ENCODE measurements at places on chromosomes 1 and 21.

DNA sequence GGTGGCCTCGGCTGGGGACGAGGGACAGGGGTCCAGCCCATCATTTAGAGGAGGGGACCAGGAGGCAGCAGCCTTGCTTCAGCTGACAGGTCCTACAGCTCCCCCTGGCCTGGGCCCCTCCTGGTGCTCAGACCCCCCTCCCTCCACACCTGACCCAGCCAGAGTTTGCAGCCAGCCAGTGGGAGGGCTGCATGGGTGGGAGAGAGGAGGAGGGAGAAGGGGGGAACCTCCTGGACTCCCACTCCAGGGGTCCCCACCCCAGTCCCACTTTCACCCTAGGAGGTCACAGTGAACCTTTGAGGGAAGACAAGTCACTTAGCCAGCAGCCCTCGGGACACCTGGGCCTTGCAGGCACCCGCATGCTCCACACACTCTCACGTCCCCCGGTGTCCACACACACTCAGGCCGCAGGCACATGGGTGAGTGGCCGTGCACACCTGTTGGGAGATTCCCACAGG, 108.9 kb upstream of the ZBTB40 start:
- H3K27me3 ChIP-seq = peaks cover 21% of the 10 kb centered on the region
- peak; percentile 58 for DNase-seq
- peak overlapping the region; percentile 87 for H3K27ac ChIP-seq
- no peaks in the 10 kb centered on the region for H3K4me1 ChIP-seq
- no peak overlapping the region for H3K4me3 ChIP-seq

DNA sequence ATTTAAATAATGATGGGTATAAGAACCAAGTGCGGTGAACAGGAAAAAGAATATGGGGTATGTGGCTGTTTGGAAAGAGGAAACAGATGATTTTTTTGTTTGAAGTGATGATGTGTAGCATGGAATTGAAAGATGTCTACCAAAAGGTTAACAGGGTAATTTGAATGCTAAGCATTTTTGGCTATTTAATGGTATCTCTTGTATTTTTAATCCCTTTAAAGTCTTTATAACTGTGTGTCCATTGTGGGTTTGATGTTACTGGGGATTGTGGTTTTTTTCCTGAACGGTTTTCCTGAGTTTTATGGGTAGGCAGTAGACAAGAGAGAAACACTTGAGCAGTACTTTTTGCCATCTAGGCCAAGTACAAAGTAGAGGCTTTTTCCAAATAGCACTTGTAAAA, 63.2 kb downstream of the PRDM2 start:
- H3K4me1 ChIP-seq = peaks cover 34% of the 10 kb centered on the region
- H3K4me3 ChIP-seq = no peak overlapping the region
- no peak for DNase-seq

GRCh38 chr1:50853325-50853724, 106.7 kb downstream of the FAF1 start:
- H3K4me3 ChIP-seq = no peak overlapping the region
- H3K27ac ChIP-seq = no peak overlapping the region
- H3K4me1 ChIP-seq = no peaks in the 10 kb centered on the region
- H3K27me3 ChIP-seq = no peaks in the 10 kb centered on the region
- no peak for DNase-seq

DNA sequence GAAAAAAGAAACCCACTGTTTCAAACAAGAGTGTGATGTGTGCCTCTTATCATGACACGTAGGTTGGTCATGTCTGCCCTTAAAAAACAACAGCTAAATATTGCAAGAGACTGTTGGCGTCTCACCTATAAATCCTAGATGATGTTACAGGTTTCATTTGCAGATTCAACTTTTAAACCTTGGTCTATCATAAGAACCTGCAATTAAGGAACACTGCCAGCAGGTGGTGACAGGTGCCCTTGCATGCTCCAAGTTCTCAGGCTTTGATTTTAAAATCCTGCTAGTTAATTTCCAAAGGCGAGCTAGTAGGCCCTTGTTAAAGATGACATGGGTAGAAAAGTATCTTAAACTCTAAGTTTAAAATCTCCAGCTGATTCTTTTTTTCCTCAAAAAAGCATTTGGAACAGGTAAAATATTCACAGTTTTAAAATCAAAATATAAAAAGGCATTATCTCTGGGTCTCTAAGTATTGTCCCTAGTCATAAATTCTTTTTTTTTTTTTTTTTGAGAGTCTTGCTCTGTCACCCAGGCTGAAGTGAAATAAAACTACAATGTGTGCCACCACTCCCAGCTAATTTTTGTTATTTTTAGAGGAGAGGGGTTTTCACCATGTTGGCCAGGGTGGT, 39.1 kb downstream of the CLSTN1 start:
- peak; percentile 68 for DNase-seq
- no peaks in the 10 kb centered on the region for H3K27me3 ChIP-seq
- no peak overlapping the region for H3K4me3 ChIP-seq
- H3K4me1 ChIP-seq = no peaks in the 10 kb centered on the region
- no peaks in the 10 kb centered on the region for H3K36me3 ChIP-seq

DNA sequence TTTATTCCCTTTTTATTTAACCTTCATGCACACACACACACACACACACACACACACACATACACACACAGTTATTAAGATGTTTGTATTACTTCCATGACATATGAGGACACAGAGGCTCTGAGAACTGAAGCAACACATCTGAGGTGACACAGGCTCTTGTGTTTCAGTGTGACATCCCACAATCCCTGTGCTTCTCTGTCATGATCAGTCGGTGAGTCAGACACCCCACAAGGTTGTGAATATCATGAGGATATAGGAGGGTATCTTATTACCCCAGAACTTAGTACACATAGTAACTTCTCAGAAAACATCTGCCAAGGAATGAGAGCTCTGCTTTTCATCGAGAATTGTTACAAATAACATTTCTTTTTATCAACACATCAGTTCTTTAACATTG, 459.3 kb downstream of the PLPP3 start:
- H3K27ac ChIP-seq = no peak overlapping the region
- DNase-seq = no peak
- H3K4me1 ChIP-seq = no peaks in the 10 kb centered on the region
- H3K4me3 ChIP-seq = no peak overlapping the region

DNA sequence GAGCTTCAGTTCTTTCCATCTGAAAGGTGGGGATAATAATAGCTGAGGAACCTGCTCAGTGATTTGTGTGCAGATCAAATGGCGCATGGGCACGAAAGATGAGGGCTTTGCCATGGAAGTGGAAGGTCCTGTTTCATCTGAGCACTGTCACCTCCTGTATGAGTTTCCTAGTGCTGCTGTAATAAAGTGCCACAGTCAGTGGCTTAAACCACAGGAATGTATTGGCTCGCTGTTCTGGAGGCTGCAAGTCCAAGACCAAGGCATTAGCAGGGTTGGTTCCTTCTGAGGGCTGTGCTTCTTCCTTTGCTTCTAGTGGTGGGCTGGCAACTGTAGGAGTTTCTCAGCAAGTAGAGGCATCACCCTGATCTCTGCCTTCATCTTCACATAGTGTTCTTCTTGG, 51.1 kb upstream of the RBM15 start:
- no peaks in the 10 kb centered on the region for H3K27me3 ChIP-seq
- no peaks in the 10 kb centered on the region for H3K4me1 ChIP-seq
- no peak for DNase-seq
- no peak overlapping the region for H3K4me3 ChIP-seq
- H3K36me3 ChIP-seq = no peaks in the 10 kb centered on the region
- no peak overlapping the region for H3K27ac ChIP-seq

DNA sequence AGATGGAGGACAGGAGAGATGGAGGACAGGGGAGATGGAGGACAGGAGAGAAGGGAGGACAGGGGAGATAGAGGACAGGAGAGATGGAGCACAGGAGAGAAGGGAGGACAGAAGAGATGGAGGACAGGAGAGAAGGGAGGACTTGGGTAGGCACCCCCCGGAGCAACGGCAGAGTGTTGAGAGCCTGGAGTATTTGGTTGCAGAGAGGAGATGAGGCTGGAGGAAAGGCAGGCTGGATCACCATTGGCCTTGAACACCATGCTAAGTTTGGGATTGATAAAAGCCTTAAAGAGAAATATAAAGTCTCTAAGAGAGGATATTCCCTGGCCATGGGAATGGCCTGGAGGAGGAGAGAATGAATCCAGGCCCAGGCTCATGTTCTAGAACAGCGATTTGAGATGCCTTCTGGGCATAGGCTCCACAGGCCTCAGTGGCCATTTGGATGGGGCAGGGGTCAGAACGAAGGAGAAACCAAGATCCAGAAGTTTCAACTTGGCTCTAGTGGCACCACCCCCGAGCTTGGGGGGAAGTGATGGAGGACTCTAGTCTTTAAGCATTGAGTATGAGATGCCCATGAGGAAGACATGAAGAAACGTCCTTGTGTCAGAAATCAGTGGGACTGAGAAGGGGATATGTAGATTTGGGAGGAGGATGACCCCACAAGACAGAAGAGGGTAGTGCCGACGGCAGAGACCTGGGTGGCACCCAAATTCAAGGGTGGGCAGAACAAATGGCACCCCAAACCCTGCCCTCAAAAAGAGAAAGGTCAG, 47.9 kb upstream of the EDN2 start:
- H3K4me3 ChIP-seq = no peak overlapping the region
- H3K4me1 ChIP-seq = peaks cover 8% of the 10 kb centered on the region
- H3K27me3 ChIP-seq = no peaks in the 10 kb centered on the region
- no peak overlapping the region for H3K27ac ChIP-seq
- no peaks in the 10 kb centered on the region for H3K36me3 ChIP-seq
- no peak for DNase-seq

GRCh38 chr1:67077593-67077992, 23.6 kb upstream of the SLC35D1 start:
- H3K4me3 ChIP-seq = no peak overlapping the region
- DNase-seq = no peak
- no peaks in the 10 kb centered on the region for H3K27me3 ChIP-seq
- no peak overlapping the region for H3K27ac ChIP-seq
- no peaks in the 10 kb centered on the region for H3K4me1 ChIP-seq

GRCh38 chr1:61680500-61680899, 44.4 kb downstream of the TM2D1 start:
- H3K27ac ChIP-seq = no peak overlapping the region
- H3K4me1 ChIP-seq = no peaks in the 10 kb centered on the region
- no peaks in the 10 kb centered on the region for H3K27me3 ChIP-seq

DNA sequence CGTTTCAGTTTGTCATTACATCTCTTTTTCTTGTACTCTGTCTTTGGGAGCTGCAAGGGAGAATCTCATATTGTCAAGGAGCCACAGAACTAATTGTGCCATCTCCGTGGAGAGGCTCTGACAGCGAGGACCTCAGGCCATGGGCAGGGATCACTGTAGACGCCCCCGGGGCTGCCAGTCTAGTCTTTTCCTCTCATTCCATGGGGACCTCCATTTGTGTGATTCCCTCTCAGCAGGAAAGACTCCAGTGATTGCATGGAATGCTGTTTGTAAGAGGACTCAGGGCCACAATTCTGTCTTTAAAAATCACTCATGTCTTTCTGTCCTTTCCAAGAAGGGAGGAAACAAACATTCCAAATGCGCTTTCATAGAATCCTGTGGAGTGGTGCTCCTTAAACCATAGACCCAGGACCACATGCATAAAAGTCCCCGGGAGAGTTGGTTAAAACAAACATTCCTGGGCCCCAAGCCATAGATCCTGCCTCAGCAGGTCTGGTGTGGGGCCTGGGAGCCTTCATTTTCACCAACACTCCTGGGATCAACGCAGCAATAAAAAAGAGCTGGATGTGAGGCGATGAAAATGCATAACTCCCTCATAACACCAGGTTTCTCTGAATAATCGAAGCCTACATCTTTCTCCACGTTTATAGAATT, 104.5 kb downstream of the ZP4 start:
- no peaks in the 10 kb centered on the region for H3K27me3 ChIP-seq
- no peak overlapping the region for H3K27ac ChIP-seq
- H3K4me1 ChIP-seq = no peaks in the 10 kb centered on the region
- H3K4me3 ChIP-seq = no peak overlapping the region
- no peaks in the 10 kb centered on the region for H3K36me3 ChIP-seq

GRCh38 chr1:1144122-1144842, 28.4 kb upstream of the C1orf159 start:
- no peaks in the 10 kb centered on the region for H3K4me1 ChIP-seq
- no peak overlapping the region for H3K27ac ChIP-seq
- no peak for DNase-seq
- no peaks in the 10 kb centered on the region for H3K27me3 ChIP-seq

GRCh38 chr1:221435504-221435904, 306.4 kb downstream of the DUSP10 start:
- peak; percentile 58 for DNase-seq
- H3K4me1 ChIP-seq = peaks cover 12% of the 10 kb centered on the region
- no peaks in the 10 kb centered on the region for H3K36me3 ChIP-seq

DNA sequence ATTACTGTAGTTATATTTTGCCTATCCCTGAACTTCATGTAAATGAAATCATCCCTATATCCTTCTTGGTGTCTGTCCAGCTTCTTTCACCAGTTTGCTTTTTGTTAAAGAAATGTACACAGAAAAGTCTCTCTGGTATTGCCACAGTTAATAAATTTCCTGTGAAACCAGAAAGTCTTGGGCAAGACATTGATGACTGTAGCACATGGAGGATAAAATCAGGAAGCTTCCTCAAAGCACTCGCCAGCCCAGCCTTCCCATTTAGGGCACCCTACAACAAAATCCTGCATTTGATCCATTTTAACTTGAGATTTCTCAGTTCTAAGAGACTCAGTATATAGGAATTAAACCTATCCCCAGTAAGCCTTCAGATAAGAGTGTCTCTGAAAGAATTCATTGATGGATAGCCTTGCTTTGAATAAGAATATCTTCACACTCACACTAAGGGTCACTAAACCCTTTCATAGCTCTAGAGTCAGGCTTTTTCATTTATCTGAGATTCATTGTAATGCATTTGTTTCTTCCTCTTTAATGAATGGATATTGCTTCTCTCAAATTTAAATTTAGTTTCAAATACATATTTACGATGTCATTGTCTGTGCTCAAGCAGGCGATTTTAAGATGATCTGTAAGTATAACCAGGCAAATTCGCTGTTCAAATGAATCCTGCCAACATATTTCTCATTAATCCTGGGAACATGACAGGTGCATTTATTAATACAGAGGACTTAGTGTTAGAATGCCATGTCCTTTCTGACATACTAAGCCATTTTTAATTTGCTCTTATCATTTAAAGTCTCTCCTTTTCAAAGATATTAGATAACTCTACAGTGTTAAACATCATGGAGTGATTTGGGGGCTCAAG, 153.1 kb downstream of the GRIK1 start:
- H3K36me3 ChIP-seq = no peaks in the 10 kb centered on the region
- H3K27me3 ChIP-seq = peaks cover 4% of the 10 kb centered on the region
- H3K27ac ChIP-seq = no peak overlapping the region
- H3K4me3 ChIP-seq = no peak overlapping the region
- no peak for DNase-seq

- DNase-seq = no peak
- no peaks in the 10 kb centered on the region for H3K36me3 ChIP-seq
Observed at GRCh38 chr1:29387210-29387609, 150.9 kb downstream of the PTPRU start.

DNA sequence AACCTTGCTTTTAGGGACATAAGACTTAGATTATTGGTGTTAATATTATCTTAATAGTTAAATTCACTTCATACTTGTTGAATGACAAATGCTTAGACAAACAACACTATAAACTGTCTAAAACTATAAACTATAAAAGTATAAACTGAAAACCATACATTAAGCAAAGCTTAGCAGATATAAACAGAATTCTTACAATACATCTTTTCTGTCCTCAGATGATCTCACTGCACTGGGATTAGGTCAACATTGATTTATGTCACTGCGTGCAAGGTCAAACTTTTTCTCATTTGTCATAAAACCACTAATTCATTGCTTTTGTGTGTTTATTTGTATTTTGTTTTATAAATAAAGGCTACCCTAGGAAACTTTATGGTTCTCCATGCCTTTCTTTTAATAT, 1491.8 kb downstream of the NCAM2 start:
- H3K27ac ChIP-seq = no peak overlapping the region
- H3K27me3 ChIP-seq = no peaks in the 10 kb centered on the region
- no peaks in the 10 kb centered on the region for H3K36me3 ChIP-seq
- H3K4me3 ChIP-seq = no peak overlapping the region
- no peaks in the 10 kb centered on the region for H3K4me1 ChIP-seq

- peak overlapping the region; percentile 39 for H3K4me3 ChIP-seq
- peak overlapping the region; percentile 34 for H3K27ac ChIP-seq
- peak; percentile 58 for DNase-seq
- H3K4me1 ChIP-seq = peaks cover 5% of the 10 kb centered on the region
Observed at GRCh38 chr1:103525114-103525606, 339 bp upstream of the RNPC3 start.

Data from SK-N-SH (cell line).